ENCODE measurements at places on chromosomes 2 and 18. TPM values are rescaled to one million over a fixed set of nuclear protein-coding genes. Genes with fewer than 3 reads are reported as not detected.

Gene IL36B
- not detected for total RNA-seq

Gene ABCB11
- not detected for total RNA-seq

Gene BUB1
- 4.1 TPM for total RNA-seq

Gene GALNT5
- total RNA-seq: 24.0 TPM

Gene MAP2
- 25.2 TPM for total RNA-seq

Gene VAMP8
- 250 TPM for total RNA-seq

Gene SRSF7
- 44.2 TPM for total RNA-seq

Gene PDE6D
- 10.5 TPM for total RNA-seq

Gene SNX17
- 69.1 TPM for total RNA-seq

Gene M1AP
- total RNA-seq: 1.4 TPM

DNA sequence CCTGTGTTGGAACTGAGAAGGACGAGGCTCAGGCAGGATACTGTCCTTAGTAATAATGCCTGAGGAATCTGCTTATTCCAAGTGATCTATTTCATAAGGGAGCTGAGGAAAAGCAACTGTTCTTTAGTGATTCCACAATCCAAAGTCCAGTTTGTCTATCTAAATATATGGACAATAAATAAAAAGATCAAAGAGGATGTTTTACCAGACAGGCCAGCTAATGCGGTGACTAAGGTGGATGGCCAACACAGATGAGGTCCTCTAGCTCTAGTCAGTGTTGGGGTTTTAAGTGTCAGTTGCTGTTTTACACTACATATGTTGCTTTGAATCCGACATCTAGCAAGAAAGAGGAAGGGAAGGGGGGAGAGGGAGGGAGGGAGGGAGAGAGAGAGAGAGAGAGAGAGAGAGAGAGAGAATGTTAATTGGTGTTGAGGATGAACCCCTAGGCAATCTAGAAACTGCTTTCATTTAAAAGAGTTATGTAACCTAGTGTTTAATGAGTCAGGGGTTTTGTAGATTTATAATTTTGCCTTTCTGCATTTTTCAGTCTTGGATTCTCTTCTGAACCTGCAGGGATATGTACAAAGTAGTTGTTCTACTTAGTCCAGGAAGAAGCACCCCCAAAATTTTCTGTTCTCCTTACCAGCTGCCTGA is 27.0 kb upstream of the SCN1A start:
- DNase-seq: no peak

GRCh38 chr18:9104244-9104901 is 1.9 kb downstream of the NDUFV2 start:
- DNase-seq: no peak

GRCh38 chr2:42965196-42965595 is 172.8 kb upstream of the HAAO start:
- no peak for DNase-seq

GRCh38 chr2:38653380-38653714 is 12.6 kb upstream of the GALM start:
- DNase-seq: no peak

GRCh38 chr18:31274931-31275330 is 43.0 kb upstream of the DSG1 start:
- no peak for DNase-seq

DNA sequence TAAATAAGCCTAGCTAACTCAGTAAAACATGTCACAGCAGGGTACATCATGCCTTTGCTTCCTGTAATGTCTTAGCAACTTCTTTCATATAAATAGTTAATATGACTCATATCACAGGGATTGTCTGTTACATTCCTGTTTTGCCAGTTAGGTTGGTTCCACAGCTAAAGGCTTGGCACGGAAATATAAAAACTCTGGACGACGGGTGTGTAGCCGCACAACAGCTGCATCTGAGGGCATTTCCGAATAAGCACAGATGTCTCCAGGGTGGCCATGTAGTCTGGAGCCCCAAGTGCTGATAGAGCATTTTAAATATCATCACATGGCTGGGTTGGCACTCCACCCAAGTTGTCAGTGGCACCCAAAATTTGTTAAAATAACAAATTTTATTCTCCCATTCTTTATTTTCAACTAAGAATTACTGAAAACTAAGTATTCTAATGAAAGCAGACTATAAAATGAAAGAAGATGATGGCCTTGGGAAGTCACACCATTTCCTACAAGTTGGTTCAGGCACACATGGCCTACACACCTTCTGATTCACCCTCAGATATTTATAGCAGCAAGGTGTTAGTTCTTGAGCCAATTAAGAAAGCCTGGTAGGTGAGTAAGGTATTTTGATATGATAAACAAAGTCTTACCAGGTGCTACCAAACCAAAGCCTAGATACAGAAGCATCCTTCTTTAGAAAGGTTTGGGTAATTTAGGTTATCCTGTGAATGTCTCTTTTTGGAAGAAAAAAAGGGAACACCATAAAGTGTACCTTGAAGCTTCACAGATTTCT is 61.8 kb upstream of the STK17B start:
- DNase-seq: peak; percentile 53

DNA sequence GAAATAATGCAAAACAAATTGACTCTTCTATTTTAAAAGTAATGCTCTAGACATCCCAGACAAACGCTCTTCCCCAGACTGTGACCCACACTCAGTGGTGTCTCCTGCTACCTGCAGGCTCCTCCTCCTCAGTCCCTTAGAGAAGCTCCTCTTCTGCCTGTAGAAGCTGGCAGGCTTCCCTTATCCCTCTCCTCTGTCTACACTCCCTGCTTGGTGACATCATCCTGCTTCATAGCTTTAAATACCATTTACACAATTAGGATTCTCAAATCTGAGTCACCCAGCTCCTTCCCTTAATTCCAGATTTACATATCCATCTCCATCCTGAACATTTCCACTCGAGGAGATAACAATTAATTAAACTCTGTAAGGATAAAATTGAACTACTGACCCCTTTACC is 167.9 kb downstream of the FBXO15 start:
- DNase-seq: no peak

DNA sequence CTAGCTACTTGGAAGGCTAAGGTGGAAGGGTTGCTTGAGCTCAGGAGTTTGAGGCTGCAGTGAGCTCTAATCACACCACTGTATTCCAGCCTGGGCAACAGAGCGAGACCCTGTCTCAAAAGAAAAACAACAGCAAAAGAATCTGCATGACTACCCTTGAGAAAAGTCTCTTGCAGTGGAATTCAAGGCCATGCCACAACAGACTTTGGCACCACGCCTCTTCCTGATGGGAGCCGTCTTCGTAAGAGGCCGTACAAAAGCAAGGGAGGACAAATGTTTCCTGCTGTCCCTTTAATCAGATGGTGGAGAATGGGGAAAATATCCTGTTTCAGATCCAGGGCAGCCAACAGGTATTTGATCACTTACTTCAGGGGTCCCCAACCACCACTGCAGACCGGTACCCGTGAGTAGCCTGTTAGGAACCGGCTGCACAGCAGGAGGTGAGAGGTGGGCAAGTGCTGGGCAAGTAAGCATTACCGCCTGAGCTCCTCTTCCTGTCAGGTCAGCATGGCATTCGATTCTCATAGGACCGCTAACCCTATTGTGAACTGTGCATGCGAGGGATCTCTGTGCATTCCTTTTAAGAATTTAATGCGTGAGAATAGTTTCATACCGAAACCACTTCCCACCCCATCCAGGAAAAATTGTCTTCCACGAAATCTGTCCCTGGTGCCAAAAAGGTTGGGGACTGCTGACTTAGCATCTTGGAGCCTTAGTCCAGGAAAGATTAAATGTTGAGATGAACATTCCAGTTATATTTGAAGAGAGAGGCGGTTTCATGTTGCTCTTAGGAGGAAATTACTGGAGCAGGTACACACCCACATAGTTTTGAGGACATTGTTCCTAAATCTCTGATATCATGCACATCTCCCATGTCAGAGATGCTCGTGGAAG is 94.4 kb upstream of the XPO1 start:
- no peak for DNase-seq

- DNase-seq: no peak
These were observed 32.4 kb upstream of the YWHAQ start for GRCh38 chr2:9663008-9663879.

DNA sequence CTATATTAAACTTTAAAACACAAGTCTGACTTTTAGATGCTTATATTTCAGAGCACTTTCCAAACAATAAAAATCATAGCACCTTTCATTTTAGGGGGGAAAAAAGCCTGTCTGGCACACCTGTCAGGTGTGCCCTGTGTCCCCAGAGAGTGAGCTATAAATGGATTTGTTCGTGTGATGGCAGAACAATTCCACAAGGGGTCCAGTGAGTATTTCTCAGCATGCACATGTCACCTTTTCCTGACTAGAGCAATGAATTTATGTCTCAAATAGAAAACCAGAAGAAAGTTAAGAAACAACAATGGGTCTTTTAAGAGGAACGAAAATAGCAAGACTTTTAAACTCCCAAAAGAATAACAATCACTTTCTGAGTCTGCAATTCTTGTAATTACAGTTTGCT is 55.9 kb downstream of the ACVR1C start:
- no peak for DNase-seq

DNA sequence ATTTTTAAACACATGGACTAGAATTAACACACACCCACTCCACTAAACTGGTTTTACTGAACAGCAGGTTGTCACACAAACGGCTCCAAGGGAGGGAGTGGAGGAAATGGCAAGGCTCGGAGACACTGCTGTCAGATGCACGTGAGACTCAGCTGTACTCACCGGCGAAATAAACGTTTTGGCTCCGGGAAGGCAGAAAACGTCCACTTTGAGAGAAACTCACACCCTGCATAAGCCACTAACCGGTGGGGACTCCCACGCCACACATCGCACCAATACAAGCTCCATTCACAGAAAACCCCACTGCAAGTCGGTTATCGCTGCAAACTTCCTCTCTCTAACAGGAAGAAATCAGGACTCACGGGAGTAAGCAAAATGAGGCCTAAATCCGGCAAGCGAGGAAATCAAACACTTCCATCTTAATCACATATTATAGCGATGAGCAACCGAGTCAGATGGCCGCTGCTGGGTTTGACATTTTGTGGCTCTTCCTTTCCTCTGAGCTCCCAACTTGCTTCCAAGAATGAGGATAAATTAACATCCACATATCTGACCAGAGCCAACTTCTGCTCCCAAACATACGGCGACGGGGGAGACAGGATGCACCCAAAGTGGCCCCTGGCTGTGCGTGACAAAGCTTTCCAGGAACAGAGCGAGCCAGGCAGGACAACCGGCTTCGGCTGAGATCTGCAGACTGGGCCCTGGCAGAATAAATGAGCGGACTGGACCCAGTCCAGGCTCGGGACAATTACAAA is 63.5 kb downstream of the HDAC4 start:
- DNase-seq: no peak

- no peak for DNase-seq
These were observed 71.4 kb upstream of the THSD7B start for GRCh38 chr2:136693966-136694365.

- DNase-seq: no peak
These were observed 5.2 kb upstream of the NCAPH start for GRCh38 chr2:96330407-96330806.

GRCh38 chr2:31940920-31941319 is 69.9 kb downstream of the MEMO1 start:
- no peak for DNase-seq

DNA sequence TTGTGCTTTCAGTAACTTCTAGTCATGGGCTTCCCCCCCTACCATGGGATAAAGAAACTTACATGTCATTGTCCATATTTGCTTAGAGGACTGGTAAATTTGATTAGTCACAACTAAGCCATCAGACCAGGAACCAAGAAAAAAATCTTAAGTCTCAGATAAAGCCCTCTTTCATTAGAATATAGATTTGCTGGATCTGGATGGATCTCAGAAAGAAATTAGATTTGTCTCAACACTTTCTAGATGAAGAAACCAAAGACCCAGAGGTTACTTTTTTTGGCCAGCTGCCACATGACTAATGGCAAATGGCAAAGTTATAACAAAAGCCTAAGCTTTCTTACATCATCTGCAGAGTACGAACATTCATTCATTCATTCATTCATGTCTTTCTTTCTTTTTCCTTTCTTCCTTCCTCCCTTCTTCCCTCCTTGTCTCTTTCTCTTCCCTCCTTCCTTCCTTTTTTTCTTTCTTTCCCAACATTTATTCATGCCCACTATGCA is 60.2 kb downstream of the CDCA7 start:
- DNase-seq: no peak

DNA sequence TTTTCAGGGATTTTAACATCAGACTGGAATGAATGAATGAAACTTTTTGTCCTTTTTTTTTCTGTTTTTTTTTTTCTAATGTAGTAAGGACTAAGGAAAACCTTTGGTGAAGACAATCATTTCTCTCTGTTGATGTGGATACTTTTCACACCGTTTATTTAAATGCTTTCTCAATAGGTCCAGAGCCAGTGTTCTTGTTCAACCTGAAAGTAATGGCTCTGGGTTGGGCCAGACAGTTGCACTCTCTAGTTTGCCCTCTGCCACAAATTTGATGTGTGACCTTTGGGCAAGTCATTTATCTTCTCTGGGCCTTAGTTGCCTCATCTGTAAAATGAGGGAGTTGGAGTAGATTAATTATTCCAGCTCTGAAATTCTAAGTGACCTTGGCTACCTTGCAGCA is 53.4 kb downstream of the SMAD4 start:
- no peak for DNase-seq

DNA sequence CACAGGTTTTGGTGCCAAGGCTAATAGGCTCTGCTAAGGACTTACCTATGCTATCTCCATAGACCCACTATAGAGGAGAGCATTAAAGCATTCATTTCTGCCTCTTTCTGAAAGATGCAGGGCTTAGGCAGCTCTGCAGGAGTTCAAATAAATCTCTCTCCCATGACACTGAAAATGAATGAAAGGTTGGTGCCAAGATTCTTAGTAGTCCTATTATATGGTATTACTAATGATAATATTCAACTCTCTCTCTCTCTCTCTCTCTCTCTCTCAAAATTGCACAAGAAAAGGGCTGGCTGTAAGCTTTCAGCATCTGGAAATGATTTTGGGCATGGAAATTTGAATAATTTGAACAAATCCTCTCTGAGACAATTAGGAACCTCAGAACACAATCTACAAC is 433.7 kb downstream of the MBD2 start:
- DNase-seq: no peak

DNA sequence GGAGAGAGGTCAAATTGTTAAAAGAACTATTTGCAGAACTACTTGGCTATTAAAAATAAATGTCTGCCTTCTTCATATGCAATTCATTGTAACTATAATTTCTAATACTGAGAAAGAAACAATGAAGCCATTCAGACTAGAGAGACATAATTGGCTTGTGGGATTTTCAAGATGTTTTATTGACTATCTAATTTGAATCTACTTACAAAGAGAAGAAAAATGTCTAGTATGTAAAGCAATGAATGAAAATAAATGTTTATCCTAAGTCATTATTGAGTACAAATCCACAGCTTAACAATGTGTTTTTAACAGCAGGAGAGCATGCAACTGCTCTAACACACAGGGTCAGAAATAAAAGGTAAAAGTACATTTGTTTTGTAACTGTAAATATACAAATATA is 19.2 kb downstream of the RMP24 start:
- no peak for DNase-seq

DNA sequence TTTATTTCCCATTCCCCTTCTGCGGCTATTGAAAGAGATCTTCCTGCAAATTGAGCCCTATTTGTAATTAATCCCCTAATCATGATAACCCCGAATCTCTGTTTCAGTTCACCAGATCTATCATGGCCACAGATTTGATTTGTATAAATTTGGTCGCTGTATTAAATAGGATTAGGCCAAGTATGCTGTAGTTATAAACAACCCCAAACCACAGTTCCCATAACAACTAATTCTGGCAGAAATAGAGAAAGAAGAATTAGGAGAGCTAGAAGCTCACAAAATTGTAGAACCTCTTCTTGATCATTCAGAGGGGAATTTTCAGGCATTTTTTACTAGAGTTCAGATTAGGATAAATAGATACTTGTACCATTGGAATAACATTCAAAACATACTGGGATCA is 433.7 kb upstream of the TNP1 start:
- DNase-seq: no peak

All from upper lobe of left lung (tissue), 6 donors.